NCI-H1048 (cell line): ENCODE measurements at places on chromosomes 3 and 15.

- no peak for DNase-seq
Measured at GRCh38 chr3:155981669-155982068, 111.2 kb downstream of the GMPS start.

DNA sequence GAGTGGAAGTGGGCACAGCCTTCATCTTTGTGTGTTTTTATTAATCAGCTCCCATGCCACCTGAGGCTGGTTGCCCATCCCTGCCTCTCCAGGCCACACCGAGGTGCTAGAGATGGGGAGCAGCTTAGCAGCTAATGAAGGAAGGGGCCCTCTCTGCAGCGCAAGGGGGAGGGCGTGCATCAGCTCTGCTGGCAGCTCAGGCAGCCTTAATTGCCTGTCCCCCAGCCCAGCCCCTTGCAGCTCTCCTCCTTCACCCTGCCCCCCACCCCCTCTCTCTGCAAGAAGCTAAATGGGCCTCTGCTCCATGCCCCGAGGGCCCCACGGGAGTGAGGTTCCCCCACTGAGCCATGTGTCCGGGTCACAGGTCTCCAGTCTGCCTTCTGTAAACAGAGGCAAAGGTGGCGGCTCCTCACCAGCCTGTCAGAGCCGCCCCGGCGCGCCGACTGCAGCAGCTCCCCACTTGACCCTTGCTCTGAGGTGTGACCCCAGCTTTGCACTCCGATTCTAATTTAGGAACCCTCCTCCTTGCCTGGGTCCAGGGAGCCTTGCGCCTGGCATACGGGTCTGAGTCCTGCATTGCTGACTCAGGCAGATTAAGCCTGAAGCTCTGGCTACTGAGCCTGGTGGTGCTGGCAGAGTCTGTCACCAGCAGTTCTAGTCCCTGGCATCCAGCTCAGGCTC, 27.9 kb upstream of the NTRK3 start:
- DNase-seq: no peak

GRCh38 chr3:15726881-15727280, 70.9 kb downstream of the ANKRD28 start:
- DNase-seq: no peak

DNA sequence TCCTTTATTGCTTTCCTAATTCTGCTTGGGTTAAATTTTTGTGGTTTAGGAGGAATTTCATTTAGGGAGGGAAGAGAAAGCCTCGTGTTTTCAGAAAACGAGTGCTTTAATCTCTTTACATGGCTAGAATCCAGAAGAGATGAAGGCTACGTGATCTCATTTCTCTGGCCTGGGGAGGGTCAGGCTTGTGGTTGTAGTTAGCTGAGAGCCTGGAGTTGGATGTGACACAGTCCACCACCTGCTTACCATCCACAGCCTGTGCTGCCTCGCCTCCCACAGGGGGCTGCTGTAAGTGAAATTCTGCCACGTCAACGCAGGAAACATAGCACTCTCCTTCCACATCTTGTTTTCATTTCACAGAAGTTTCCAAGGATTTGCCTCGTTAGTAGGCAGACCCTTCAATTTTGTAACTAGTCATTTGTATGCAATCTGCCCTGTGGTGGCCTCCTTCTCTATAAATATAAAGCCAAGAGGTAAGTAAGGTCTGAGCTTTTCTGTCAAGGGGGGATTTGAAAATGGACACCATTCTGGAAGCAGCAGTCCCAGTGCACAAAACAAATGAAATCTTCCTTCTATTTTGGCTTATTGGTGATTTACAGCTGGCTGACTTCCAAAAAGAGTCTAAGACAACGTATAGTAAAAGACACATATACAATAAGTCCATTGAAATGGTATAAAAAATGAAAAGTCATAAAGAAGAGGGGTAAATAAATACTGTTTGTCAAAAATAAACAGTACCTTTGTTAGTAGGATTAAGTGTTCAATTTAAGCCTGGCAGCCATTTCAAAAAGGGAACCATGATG, 3.4 kb downstream of the GXYLT2 start:
- DNase-seq: no peak

GRCh38 chr3:23938688-23939087, 6.4 kb upstream of the NR1D2 start:
- no peak for DNase-seq

DNA sequence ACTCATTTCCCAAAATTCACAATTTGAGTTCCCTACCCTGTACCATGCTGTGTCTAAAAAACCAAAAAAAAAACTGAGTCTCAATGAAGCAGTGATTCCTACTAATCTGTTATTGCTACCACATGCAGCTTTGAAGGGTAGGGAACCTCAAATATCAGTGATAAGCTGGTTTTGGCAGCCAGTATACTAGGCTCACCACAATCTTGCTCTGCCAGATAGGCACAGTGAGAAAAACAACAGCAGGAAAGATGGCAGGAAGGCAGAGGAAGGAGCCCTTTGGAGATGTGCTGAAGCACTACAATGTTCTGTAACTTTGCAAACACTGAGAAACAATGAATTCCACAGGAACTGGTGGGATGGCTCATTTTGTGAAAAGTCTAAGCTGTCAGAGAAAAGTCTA, 96.9 kb upstream of the UBP1 start:
- DNase-seq: no peak

GRCh38 chr3:31753050-31753425, 220.3 kb downstream of the STT3B start:
- no peak for DNase-seq

GRCh38 chr3:26588931-26589330, 33.6 kb upstream of the LRRC3B start:
- DNase-seq: no peak

DNA sequence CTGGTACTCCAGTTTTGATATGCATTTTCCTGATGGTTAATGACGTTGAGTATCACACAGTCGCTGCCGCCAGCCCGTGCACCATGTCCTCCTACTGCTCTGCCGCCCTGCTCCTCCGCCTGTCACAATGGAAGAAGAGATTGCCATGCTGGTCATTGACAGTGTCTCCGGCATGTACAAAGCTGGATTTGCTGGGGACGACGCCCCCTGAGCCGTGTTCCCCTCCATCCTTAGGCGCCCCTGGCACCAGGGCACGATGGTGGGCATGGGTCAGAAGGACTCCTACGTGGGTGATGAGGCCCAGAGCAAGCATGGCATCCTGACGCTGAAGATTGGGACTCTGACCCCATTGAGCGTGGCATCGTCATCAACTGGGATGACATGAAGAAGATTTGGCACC, 65.9 kb downstream of the SYN2 start:
- DNase-seq: no peak

GRCh38 chr15:65208647-65209046, 2.6 kb downstream of the CILP start:
- no peak for DNase-seq
